ENCODE measurements at places on chromosomes 13 and 19.
A peak's percentile ranks its signal among the peaks of the same experiment; 100 is the strongest.

DNA sequence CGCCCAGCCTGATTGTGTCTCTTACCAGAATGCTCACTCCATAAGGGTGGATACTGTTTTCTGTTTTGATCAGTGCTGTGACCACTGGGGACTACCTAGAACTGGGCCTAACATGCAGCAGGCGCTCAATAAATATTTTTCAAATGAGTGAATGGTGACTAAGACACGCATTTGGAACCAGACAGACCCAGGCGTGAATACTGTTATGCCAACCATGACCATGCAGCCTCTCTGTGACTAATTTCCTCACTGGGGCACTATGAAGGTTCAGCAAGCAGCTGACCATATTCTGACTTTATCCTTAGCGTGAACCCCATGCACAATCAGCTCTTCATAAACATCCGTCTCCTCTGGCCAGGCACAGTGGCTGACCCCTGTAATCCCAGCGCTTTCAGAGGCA lies 13.0 kb upstream of the SPC24 start:
- DNase-seq: no peak

DNA sequence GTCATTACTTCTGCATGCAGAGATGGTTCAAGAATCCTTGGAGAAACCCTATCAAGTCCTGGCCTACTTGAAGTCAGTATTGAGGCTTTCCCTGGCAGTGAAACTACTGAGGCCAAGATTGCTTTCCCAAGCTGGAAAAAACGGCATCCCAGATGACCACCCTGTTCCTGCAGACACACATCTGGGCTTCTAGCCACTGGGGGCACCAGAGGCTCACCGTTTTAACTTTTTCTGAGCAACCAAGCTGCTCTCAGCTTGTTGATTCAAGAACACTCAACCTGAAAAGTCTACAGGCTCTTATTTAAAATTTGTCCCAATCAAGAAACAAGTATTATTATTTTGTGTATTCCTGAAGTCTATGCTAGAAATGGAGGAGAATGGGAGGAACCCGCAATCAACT lies 66.6 kb downstream of the SPRYD7 start:
- DNase-seq: no peak

GRCh38 chr19:2329501-2329916 lies 1.0 kb downstream of the SPPL2B start:
- no peak for DNase-seq

DNA sequence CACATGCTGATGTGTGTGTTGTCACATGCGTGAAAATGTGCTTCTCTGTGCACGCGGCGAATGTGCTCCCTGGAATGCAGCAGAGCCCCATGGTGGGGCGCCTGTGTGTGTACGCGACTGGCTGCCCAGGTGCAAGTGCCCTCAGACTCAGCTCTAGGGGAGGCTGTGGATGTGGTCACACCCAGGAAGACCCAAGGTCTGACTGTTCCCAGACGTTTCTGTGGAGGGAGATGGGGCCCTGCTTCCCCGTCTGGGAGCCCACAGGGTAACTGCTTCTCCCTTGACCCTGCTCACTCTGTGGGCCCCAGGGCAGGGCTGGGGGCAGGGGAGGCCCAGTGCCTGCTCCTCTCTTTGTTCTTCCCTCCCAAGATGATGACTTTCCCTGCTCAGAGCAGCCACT lies 7.9 kb upstream of the UQCR11 start:
- DNase-seq: no peak

- peak; percentile 42 for DNase-seq
Observed at GRCh38 chr19:10419646-10420443, 493 bp upstream of the PDE4A start.

DNA sequence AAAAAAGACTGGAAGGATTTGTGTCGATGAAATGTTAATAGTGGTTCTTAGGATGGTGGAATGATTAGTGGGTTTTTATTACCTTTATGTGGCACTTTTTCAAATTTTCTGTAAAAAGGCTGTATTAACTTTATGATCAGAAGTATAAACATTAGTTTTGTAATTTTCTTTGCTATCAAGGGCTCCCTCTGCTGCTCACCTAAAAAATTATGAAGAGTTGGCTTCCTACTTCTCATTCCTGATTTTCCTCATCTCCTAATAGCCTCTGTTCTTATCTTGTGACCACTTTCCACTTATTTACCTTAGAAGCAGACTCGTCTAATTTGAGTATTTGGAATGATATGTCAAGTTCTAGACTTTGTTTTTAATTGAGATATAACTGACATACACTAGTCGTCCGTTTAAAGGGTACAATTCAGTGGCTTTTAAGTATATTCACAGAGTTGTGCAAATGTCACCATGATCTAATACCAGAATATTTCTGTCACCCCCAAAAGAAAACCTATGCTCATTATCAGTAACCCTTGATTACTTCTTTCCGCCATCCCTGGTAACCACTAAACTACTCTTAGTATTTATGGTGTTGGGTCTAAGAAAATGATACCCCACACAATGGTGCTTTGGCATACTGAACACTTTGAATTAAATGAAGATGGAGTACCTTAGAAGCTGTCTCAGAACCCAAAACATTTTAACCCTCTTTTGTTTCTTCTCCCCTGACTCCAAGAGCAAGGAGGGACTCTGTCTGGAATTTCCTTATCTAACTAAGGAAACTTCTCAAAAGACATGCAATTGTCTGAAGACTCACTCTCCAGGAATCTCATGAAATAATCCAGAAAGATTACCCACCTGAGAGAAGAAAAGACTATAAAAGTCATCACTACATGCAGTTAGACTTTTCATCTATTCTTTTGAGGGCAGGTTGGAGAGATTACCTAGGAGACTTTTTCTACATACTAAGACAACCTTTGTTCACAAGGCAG lies 311.3 kb downstream of the DLEU7 start:
- no peak for DNase-seq

DNA sequence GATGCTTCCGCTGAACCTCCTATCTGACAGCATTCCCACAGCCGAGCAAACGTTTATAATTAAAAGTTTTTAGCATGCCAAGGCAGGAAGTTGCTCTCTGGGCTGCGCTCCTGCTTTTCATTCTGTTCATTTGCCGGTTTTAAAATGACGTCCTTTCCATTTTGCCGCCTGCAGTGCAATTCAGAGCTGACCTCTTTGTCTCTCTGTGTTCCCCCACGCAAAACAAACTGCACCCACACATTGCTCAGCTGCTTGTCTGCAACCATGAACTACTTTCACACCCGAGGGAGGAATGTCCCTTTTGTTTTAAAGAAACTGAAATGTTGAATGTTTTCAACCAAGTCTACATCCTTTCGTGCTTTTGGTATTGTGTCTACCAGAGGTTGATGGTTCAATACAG lies 416.5 kb downstream of the EFNB2 start:
- DNase-seq: no peak

DNA sequence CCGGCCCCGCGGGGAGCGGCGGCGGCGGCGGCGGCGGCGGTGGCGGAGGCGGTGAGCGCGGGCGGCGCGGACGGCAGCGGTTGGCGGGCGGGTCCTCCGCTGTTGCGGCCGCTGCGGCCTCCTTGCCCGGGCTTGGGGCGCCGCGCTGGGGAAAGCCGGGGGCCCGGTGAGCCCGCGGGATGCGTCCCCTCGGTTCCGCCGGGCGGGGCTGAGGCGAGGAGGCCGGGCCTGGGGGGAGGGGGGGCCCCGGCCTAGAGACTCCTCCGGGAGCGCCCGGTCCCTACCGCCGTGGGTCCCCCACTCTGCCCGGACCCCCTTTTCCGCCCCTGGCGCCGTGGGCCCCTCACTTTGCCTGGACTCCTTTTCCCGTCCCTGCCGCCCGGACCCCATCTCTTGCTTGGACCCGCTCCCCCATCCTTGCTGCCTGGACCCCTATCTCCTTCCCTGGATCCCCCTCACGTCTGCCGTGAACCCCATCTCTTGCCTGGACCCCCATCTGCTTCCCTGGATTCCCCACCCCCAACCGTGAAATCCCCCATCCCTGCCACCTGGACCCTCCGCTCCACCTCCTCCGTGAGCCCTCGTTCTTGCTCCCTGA lies 28.6 kb upstream of the NDUFS7 start:
- no peak for DNase-seq

GRCh38 chr13:77800219-77800618 lies 102.7 kb downstream of the SLAIN1 start:
- DNase-seq: no peak

DNA sequence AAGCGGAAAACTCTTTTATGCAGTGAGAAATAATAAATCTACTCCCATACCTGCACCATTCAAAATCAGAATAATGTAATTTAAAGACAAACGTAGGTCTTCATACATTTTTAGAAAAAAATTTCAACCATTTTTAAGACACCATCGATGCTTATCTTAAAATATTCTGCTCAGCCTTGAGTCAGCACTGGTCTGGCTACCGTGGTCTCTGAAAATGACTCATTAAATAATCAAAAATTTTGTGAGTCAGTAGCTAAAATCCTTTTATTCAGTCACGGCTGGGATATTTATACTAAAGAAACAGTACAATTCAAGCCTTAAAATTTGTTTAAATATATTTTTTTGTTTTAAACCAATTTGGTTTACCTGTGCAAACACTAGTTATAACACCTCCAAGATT lies 2862.8 kb upstream of the PCDH20 start:
- no peak for DNase-seq

DNA sequence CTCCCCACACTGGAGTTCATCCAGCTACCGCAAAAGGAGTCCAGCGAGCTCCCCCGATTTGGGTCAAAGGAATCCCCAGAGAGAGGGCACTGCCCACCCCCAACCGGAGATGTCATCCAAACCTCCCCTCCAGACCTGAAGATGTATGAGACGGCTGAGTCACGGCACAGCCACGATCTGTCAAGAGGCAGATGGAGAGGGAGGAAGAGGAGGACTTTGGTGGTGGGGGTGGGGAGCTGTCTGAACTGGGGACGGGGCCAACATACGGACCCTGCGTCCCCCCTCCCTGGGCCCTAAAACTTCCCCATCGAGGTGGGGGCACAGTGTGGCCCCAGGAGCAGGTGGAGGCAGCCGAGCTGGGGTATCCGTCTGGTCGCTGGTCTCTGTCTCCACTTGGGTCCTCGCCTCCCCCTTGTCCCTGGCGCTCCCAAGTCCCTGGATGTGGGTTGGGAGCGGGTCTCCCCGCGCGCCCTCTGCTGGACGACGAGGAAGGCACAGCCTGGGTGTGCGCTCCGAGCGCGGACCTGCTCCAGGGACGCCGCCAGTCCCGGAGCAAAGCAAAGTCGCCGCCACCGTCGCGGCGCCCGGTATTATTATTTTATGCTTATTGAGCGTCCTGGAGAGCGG lies 3.8 kb downstream of the PDE4A start:
- DNase-seq: peak; percentile 75

DNA sequence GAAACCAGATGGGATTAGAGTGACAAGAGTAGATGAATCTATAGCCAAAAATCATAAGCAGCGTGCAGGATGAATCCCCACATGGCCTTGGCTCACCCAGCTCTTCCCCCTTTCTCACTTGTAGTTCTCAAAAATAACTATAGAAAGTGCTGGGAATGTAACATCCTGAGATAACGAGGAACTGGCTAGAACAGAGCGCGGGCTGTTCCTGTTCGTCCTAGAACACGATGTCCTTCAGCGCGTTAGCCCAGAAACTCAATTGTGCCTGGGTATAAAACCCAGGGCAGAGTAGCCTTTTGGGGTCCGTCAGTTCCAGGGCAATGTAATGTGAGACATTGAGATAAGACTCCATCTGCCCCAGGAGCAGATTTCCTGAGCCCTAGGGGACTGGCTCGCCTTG lies 326.2 kb downstream of the TSHZ3 start:
- DNase-seq: no peak

DNA sequence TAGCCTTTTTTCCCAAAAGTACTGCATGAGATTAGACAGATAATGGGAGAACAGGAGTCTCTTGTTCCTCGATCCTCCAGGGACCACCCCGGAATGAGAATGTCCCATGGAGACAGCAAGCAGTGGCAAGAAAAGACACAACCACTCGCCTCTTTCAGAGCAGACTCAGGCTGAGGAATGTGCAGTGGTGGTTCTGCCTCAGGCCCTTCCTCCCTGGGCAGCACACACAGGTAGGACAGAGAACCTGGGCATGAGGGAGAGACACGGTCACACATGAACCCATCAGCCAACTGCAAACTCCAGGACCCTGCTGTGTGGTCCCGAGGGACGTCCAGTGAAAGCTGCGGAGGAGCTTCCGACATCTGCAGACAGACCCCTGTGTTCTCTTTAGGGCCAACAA lies 31.0 kb downstream of the CRYL1 start:
- DNase-seq: no peak

DNA sequence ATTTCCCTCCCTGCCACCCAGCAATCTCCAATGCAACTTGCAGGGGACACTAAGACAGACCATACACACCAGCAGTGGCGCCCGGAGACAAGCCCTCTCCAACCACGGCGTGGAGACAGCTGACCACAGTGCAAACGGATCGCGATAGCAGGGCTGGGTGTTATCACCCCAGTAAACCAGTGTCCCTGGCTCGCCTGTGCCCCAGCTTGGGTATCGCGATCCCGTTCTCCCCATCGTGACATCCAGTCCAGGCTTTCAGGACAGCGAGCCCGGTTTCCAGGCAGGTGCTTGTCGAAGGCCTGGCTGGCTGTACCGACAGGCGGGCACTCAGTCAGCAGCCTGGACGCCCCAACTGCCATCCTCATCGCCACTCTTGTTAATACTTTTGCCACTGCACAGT lies 20.7 kb upstream of the NANOS2 start:
- DNase-seq: no peak

- DNase-seq: no peak
Observed at GRCh38 chr13:49357694-49358093, 86.2 kb downstream of the CAB39L start.

DNA sequence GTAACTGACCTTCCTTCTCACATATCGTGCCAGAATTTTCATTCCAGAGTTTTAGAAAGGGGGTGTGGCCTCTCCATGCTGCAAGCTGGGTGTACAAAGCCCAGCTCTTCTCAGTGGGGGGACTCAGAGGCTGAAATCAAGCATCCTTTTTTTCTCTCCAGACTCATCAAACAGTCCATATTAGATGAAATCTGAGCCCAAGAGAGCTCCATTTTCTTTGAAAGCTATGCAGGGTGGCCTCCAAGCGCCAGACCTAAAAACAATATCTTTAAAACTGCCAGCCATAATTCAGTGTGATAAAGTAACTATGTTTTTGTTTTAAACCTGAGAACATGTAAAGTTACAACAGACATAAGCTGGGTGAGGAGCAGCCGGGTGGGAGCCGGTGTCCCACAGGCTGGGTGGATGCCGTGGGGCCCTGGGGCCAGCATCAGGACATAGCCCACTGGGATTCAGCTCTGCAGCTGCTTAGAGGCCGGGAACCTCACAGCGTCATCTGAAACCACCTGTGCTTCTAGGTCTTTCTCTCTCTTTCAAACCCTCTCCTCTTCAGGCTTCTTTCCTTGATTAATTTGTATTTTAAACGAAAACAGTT lies 249.2 kb downstream of the ZNF536 start:
- no peak for DNase-seq

GRCh38 chr13:110548891-110549794 lies 12.4 kb downstream of the RAB20 start:
- DNase-seq: no peak

Measured in stimulated activated CD4-positive, alpha-beta T cell treated with anti-CD3 and anti-CD28 coated beads, Interleukin-2, amount 100 ng/mL, for 24 hours (primary cell).